ENCODE measurements at places on chromosomes 4 and X.

DNA sequence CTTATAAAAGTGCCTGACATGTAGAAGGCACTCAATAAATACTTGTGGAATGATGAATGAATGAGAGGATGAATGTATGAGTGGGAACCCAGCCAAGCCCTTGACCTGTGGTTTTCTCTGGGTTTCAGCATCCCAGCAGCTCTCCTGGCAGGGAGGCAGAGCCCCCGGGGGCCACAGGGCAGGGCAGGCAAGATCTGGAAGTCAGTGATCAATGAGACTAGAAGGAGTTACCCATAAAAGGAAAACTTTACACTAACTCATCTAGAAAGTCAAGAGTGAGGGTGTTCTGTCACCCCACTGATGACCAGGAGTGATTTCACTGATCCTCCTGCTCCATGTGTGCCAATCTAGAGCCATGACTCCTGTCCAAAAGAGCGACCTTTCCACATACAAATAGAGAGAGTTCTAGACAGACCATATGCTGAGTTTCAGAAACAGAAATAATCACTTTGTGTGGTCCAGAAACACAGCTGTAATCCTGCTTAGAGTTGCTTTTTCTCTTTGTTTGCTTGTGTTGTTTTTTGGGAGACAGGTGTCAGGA lies 37.4 kb downstream of the MGARP start:
- DNase-seq, result no peak

GRCh38 chrX:15930585-15930984 lies 76.0 kb upstream of the AP1S2 start:
- DNase-seq, result no peak

- DNase-seq, result no peak
Measured at GRCh38 chr4:151745481-151746231, 15.2 kb downstream of the GATB start.

DNA sequence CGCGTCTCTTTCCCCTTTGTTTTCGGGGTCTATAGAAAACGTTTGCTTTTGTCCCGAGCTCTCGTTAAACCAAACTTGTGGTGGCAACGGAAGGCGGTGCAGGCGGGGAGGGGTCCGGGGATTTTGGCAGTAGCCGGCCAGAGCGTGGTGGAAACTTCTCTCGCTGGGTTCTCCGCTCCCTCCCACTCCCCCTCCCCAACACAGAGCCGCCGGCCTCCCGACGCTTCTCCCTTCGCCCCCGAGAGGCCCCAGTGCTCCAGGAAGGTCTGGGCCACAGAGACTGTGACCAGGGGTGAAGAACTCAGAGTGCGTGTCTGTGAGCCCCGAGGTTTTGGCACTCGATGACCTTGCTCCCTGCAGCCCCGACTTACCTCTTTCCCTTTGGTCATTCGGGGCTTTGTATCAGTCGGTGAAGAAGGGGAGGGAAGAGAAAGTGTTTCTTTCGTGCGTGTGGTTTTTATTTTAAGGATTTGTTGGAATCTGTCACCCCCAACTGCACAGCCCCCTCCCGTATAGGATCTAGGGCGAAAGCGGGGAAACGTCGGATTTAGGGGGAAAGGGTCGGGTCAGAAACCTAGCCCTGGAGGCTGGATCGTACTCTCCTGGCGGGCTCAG lies 9.0 kb upstream of the BCOR start:
- no peak for DNase-seq

GRCh38 chr4:79991601-79992000 lies 81.4 kb downstream of the ANTXR2 start:
- no peak for DNase-seq

DNA sequence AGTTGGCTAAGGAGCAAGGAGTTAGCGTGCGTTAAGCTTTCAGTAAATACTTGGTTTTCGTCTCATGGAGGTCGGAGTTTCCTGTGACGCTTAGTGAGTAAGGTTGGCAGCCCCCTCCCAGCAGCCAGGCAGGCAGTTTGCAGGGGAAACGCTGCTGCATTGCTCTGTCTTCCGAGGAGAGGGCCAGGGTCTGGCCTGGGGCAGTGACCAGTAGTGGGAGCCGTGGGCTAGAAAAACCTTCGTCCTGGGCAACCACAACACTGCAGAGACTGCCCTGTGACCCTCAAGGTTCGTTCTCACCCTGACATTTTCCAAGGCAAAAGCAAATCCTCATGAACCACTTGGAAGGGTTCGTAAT lies 432 bp downstream of the TMEM175 start:
- DNase-seq, result no peak

- DNase-seq, result no peak
Measured at GRCh38 chrX:70969635-70970481, 39.0 kb upstream of the SLC7A3 start.

GRCh38 chr4:94933799-94934198 lies 176.0 kb downstream of the BMPR1B start:
- DNase-seq, result no peak

GRCh38 chrX:22043872-22044271 lies 11.7 kb downstream of the PHEX start:
- no peak for DNase-seq

DNA sequence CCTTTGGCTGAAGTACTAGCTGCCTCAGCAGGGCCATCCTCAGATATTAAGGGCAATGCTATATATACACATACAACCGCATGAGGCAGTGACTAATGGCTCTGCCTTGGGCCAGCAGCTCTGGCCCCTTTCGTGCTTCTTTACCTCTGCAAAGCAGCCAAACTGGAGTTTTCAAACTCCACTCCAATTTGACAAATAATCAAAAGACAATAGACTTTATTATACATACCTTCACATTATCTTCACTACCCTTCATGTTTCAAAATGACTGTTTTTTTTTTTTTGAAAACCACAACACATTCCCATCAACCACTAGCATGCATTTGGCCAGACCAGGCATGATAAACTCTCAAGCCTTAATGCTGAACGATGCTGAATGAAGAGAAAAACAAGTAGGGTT lies 187.7 kb downstream of the ENOX2 start:
- DNase-seq, result no peak

DNA sequence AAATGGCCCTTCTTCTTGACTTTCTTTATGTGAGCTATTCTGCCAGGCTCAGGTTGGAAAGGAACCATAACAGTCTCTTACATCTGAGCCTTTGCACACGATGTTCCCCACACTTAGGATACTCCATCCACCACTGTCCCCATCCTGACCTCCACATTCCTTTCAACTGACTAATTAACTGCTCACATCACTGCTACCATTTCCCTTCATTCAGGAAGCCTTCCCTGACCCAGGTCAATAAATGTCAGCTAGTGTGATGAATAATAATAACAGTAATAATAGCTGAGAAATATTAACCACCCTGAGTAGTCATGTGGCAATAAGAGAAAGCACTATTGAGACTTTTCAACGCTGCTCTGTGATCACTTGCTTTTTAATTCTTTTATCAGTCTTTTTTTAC lies 291.7 kb downstream of the KCNIP4 start:
- DNase-seq, result no peak

DNA sequence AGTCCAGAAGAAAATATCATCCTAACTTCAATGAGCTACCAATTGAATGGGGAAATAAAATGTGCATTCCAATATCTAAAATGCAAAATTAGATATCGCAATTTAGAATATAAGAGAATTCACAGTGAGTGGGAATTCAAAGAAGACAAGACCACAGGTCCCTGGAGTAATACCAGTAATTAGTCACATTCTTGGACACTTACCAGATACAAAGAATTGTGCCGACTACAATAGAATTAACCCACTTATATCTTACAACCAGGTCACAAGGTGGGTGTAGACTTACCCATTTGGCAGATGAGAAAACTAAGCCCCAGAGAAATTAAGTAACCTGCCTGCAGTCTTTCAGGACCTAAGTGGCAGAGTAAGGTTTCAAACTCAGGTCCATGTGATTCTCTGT lies 84.3 kb upstream of the C1QTNF7 start:
- DNase-seq, result no peak

- DNase-seq, result no peak
Measured at GRCh38 chrX:136395271-136395670, 92.5 kb upstream of the BRS3 start.

- no peak for DNase-seq
Measured at GRCh38 chrX:9340598-9341290, 124.1 kb upstream of the TBL1X start.

- DNase-seq, result no peak
Measured at GRCh38 chrX:40772290-40772689, 36.9 kb upstream of the MED14 start.

DNA sequence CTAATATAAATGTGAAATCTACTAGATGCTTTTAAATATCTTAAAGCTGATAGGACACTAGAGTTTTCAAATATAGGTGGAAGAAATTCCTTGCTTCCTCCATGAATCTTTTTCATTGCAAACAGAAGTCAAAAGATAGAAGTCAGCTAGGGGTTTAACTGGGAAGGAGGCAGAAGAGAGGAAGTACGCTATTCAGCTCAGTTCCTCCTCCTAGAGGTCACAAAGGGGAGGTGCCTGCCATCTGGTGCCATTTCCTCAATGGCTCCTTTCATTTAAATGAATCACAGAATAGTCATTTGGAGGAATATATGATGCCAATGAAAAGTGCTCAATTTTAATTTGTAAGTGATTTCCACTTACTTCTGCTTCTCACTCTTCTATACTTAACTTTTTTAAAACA lies 8.5 kb downstream of the COL25A1 start:
- no peak for DNase-seq

DNA sequence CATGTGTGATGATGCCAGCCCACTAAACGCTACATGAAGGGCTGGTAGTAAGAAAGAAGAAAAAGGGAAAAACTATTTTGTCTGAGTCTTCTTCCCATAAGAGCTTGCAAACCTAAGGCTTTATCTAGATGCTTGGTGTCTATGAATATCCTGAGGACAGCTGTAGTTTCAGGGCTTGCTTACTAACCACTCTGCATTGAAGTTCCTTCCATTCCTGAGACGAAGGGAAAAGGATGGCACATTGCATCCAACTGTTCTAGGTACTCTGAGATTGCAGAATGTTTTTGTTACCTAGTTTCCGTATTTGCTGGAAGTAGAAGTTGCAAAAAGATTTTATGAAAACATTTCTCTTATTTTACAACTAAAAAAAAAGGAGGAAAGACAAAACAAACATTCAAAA lies 544.6 kb downstream of the IL15 start:
- no peak for DNase-seq

GRCh38 chrX:24229976-24230375 lies 80.4 kb downstream of the ZFX start:
- DNase-seq, result no peak

GRCh38 chr4:99683895-99684294 lies 26.3 kb upstream of the C4orf54 start:
- DNase-seq, result no peak

All from activated CD4-positive, CD25-positive, alpha-beta regulatory T cell treated with anti-CD3 and anti-CD28 coated beads, Interleukin-2, amount 50 U/mL, for 16 hours (primary cell).